ENCODE measurements at places on chromosomes 16 and 17.

- no peak for DNase-seq
These were observed 59.9 kb downstream of the PRMT7 start for GRCh38 chr16:68370581-68371275.

DNA sequence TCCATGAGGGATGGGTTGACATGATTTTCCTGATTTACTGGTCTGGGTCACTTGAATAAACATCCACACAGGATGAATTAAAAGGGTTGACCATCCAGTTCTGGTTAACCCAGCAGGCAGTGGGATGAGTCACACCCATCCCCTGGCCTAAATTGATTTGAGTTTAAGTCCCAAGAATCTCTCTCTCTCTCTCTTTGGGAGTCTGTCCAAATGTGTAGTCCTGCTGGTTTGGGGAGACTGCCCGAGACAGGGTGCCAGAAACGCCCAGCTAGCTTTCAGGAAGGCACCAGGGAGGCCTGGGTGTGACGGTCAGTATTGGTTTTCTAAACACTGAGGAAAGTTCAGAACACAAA is 38.8 kb downstream of the SCPEP1 start:
- DNase-seq, result no peak

DNA sequence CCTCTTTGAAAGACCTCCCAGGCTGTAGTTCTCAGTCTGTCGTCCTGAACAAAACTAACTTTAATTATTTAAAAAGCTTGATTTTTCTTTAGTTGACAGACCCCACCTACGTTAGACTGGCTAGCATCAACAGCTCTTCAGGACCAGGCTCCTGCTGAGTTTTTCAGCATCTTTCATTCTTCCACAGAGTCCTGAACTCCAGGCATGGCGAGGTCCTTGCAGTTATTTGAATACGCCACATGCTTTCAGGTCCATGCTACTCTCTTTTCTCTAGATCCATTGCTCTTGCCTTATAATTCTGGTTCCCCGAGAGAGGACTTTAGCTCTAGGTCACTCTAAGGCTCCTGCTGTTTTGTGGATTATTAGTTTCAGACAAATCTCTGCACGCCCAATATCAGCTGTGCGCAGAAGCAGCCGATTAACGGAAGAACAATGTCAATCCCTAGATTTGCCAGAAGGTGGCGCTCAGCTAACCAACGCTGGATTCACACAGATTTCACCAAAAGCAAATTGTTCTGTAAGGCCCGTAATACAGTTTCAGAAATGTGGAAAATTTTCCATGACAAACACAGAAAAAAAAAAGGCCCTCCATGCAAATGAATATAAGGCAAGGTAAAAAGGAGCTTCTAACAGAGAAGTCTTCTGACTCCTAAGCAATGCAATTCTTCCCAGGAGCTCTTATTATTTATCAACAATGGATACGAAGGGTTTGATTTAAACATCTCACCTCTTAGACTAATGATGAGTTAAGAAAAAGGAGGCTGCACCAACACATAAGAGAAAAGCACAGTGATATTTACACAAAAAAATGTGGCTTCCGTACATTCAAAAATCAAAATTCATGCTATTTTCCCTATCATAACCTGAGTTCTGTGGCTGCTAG is 33.5 kb upstream of the BCO1 start:
- DNase-seq, result peak; percentile 38

DNA sequence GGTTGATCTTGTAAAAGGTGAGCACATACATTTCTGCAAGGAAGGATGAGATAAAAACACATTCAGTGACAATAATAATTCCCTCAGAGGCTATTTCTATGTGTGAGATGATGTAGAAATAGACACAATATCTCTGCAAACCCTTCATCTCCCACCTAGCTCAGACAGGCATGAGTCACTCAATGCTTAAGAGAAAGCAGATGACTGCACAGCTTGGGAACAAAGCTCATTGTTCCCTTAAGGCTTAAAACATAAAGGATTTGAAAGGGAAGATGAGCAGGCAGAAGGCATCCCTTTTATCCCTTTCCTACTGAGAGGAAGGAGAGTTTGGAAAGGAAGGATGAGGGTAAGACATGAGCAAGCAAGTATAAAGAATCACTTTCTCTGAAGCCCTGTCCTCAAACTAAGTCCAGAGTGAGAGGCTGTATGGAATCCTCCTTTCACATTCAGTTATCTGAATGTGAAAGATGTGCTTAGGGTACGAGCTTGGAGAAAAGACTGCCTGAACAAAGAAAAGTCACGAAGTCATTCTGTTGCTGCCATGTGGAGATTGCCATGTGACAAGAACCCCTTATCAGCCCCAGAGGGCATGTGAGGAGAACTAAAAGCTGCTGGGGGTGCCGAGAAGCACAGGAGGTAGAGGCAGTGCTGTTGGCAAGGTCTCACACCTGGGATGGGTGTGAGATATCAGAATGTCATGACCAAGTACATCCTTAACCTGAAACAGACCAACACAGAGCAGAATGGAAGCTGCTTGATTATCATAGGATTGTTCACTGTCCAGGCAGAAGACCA is 58.2 kb downstream of the CNTNAP4 start:
- no peak for DNase-seq

GRCh38 chr17:42274253-42274542 is 2.0 kb downstream of the STAT5B start:
- DNase-seq, result no peak

- no peak for DNase-seq
These were observed 44.2 kb downstream of the WDR45B start for GRCh38 chr17:82603981-82604448.

All from activated CD4-positive, alpha-beta T cell treated with anti-CD3 and anti-CD28 coated beads, Interleukin-2, amount 50 U/mL, for 48 hours (primary cell).